ENCODE measurements at places on chromosomes 12 and 14.
A peak's percentile ranks its signal among the peaks of the same experiment; 100 is the strongest.

GRCh38 chr14:22400655-22401259, 188.3 kb downstream of the DAD1 start:
- DNase-seq: no peak

- peak; percentile 14 for DNase-seq
Observed at GRCh38 chr12:5648692-5649359, 216.9 kb downstream of the NTF3 start.

DNA sequence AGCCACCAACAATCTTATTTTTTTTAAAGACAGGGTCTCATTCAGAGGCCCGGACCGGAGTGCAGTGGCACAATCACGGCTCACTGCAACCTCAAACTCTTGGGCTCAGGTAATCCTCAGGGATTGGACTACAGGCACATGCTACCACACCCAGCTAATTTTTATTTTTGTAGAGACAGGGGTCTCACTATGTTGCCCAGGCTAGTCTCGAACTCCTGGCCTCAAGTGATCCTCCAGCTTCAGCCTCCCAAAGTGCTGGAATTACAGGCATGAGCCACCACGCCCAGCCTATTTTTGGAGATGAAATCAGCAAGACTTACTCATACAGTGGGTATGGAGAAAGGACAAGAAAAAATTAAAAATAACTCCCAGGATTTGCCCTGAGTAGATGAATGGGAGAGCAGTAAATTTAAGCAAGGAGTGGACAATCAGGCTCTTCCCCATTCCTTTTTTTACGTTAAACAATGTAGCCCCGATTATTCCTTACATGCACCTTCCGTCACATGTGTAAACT, 13.2 kb downstream of the FMNL3 start:
- no peak for DNase-seq

DNA sequence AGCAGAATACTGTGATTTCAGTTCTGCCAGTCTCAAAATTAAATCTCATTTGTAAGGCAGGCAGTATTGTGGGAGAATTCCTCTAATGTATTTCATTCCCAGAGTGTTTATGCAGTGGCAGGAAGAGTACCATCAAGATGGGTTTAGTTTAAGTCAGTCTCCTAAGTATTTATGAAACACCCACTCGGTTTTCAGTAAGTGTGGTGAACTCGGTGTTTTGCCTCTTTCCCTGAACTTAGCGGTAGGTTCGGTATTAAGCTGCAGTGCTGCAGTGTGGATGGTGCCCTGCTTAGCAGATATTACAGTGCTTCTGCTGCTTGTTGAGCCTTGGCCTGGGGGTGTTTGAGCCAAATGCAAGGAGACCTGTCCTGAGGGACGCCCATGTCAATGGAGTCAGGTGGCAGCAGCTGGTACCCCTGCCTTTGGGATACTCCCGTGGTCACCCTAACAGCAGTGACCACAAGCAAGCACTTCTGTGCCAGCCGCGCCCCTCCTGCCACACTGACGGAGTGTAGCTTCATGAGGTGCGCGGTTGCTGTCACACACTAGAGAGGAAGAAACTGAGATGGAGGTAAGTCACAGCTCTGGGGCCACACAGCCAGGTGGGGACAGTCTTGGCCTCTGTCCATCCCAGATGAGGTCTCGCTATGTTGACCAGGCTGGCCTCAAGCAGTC, 15.8 kb downstream of the COA8 start:
- DNase-seq: no peak

DNA sequence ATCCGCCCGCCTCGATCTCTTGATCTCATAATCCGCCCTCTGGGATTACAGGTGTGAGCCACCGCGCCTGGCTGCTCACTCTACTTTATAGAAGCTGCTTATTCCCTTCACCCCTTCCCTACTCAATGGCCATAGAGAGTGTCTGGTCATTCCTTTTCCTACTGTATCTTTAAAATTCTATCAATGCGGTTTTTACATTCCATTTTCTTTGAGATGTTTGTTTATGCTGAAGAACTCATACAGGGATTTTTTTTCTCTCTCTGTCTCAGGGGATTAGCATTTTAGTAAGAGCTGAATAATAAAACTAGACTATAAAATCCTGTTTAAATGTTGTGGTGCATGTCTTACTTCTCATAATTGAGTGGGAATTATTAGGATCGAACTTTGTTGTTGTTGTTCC, 218.6 kb upstream of the FOXN3 start:
- no peak for DNase-seq

GRCh38 chr12:132071830-132072384, 72.2 kb downstream of the DDX51 start:
- no peak for DNase-seq

DNA sequence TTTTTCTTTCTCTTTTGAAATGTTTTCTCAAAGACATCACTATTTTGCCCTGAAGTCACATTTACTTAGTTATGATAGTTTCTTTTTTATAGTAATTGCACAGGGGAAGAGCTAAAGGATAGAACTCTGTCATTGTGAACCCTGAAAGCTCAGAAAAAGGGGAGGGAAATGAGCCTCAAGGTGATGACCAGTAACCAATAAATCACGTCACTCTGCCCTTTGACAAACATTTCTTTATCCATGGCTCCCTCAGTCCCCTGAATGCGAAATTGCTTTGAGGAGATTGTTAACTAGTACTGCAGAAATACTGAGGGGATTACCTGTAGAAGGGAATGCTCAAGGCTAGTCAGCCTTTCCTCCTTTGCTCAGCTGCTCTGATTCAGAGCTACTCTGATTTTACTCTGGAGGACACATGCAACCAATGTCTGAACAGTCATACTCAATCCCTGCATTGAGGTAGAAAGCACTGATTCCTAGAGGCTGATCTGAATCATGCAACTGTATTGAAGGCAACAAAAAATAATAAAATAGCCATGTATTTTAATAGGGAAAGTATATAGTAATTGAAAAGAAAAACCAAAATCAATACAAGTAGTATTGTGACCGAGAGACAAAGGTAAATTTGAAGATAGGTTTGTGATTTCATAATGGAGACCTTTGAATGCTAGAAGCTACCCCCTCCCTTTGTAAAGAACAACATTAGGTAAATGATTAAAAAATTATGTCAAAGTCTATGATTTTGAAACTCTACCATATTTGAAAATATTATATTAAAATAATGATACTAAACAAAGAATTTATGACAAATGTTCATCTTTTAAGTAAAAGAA, 24.7 kb downstream of the SLCO1B1 start:
- DNase-seq: no peak

DNA sequence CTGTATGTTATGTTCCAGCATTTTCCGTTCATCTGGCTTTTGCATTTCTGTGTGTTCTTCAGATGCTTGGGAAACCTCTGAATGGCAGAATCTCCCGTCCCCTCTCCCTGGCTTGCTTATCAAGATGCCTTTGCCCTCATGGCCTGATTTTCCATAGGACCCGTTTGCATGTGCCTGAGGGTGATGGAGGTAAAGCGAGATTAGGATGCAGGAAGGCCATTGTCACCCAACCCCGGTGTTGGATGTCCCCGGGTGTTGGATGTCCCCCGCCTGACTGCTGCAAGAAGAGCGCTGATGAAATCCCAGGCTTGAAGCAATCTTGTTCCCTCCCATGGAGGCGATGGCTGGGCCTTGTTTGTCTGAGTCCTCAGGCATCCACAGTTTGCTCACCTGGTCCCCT, 9.6 kb downstream of the BRI3BP start:
- DNase-seq: no peak

- no peak for DNase-seq
Observed at GRCh38 chr12:19891936-19892591, 452.8 kb downstream of the AEBP2 start.

- no peak for DNase-seq
Observed at GRCh38 chr12:41289501-41289900, 101.4 kb downstream of the PDZRN4 start.

- DNase-seq: no peak
Observed at GRCh38 chr14:80981156-80981555, 25.7 kb downstream of the TSHR start.

- DNase-seq: no peak
Observed at GRCh38 chr14:29810682-29811081, 117.0 kb downstream of the PRKD1 start.
